Lung (tissue), 17 donors: ENCODE measurements at places on chromosomes 4 and X. TPM values are rescaled to one million over a fixed set of nuclear protein-coding genes. Genes with fewer than 3 reads are reported as not detected.

GRCh38 chr4:102862747-102863146, 6.0 kb upstream of the CISD2 start:
- H3K27ac ChIP-seq, result no peak overlapping the region
- no peaks in the 10 kb centered on the region for H3K27me3 ChIP-seq
- H3K36me3 ChIP-seq, result no peaks in the 10 kb centered on the region

DNA sequence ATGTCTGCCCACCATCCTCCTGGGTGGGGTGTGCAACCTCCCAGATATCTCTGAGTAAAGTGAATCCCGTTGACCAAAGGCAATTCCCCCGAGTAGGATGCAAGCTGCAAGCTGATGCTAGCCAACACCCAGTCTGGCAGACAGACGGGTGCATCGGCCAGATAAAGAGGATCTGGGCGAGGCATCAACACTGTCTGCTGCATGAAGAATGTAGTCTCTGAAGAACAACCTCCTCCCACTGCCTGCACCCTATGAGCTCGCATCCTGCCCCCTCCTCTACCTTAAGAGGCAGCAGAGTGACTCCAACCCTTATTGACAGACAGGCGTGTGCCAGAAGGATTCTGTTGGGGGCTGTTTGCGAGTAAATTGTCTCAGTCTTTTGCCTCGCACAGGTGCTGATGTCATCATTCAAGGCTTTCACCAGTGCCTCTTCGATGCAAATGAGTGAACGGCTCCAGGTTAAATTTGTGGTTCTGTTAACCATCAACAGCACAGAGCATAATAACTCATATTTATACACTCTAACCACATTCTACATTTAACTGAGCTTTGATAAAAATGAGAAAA, 546.9 kb downstream of the BCOR start:
- H3K4me3 ChIP-seq, result no peak overlapping the region
- DNase-seq, result no peak
- H3K27me3 ChIP-seq, result peaks cover 5% of the 10 kb centered on the region
- no peaks in the 10 kb centered on the region for H3K36me3 ChIP-seq
- no peaks in the 10 kb centered on the region for H3K4me1 ChIP-seq
- no peak overlapping the region for H3K27ac ChIP-seq

GRCh38 chrX:68746988-68747387, 81.8 kb upstream of the EFNB1 start:
- no peak overlapping the region for H3K4me3 ChIP-seq
- no peak for DNase-seq
- no peaks in the 10 kb centered on the region for H3K36me3 ChIP-seq
- H3K4me1 ChIP-seq, result no peaks in the 10 kb centered on the region
- no peak overlapping the region for H3K27ac ChIP-seq

DNA sequence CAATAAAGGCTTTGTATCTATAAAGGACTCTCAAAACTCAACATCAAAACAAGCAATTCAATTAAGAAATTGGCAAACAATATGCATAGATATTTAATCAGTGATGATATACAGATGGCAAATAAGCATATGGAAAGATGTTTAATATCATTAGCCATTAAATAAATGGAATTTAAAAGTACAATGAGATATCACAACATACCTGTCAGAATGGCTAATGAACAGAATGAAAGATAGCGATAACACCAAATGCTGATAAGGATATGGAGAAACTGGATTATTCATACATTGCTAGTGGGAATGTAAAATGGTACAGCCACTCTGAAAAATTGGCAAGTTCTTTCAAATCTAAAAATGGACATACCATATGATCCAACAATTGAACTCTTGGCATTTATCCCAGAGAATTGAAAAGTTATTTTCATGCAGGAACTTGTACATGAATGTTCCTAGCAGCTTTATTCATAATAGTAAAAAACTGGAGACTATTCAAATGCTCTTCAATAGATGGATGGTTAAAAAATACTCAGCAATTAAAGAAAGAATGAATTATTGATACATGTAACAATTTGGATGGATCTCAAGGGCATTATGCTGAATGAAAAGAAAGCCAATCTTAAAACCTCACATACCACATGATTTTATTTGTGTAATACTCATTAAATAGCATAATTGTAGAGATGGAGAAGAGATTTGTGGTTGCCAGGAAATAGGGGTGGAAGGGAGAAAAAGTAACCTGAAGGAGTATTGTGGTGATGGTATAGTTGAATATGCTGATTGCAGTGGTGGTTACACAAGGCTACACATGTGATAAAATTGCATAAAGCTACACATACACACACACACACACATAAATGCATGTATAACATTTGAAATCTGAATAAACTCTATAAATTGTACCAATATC, 45.9 kb upstream of the ALG13 start:
- H3K27ac ChIP-seq, result no peak overlapping the region
- DNase-seq, result peak; percentile 9
- H3K36me3 ChIP-seq, result no peaks in the 10 kb centered on the region
- H3K4me1 ChIP-seq, result no peaks in the 10 kb centered on the region
- peaks cover 10% of the 10 kb centered on the region for H3K27me3 ChIP-seq

DNA sequence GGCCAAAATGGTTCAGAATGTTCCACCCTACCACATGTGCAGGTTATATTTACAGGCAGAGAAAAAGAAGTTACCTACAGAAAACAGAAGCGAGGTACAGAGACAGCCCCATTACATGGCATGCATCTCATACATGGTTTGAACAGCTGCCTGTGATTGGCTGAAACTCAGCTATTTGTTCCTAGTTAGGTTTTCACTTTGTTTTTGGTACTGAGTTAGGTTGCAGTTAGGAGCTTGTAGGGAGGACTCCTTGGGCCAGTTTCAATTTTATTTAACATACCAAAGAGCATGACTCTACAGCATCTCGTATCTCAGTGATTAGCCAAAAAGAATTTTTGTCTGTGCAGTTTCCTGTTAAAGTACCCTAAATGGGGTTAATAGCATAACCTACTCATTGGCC, 392.0 kb downstream of the MAPK10 start:
- DNase-seq, result no peak
- H3K4me1 ChIP-seq, result no peaks in the 10 kb centered on the region
- H3K27ac ChIP-seq, result no peak overlapping the region
- no peak overlapping the region for H3K4me3 ChIP-seq

DNA sequence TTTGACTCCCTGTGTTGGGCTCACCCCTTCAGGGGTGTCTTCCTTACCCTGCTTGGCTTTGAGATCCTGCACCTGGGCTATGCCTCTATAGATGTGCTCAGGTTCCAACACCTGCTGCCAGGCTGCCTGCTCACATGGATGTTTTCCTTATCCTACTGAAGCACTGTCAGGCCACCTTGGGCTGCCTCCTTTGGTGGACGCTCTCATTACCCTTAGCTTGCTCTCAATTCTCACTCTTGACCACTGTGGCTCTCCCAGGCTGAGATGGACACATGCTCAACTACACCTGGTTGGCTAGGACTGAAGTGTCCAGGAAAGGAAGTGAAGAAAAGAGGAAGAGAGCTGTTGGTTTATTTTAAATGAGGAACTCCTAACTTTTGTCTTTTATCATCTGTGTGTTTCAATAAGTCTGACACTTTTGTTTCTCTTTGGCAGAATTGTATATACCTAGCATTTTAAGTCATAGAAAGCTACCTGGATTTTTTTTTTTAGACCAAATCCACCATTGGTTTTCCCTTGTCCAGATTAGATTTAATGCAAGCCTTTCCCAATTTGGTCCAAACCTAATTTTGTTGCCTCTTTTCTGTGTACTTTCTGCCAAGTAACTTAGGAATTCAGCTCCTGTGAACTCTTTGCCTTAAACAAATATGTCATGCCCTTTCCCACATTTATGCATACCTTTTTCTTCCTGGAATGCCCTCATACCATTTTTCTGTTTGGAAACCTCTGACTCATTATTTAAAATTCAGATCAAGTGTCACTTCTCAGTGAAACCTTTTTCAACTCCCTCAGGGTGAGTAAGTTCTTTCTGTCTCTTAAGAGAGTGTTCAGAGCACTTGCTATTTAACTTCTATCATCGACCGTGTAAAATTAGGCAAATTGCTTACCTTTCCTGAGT, 175.8 kb downstream of the GC start:
- DNase-seq, result peak; percentile 24
- no peaks in the 10 kb centered on the region for H3K27me3 ChIP-seq
- no peak overlapping the region for H3K4me3 ChIP-seq

- H3K36me3 ChIP-seq, result no peaks in the 10 kb centered on the region
- H3K4me3 ChIP-seq, result no peak overlapping the region
- no peaks in the 10 kb centered on the region for H3K4me1 ChIP-seq
Observed at GRCh38 chr4:45693746-45694145, 430.1 kb downstream of the GABRG1 start.

DNA sequence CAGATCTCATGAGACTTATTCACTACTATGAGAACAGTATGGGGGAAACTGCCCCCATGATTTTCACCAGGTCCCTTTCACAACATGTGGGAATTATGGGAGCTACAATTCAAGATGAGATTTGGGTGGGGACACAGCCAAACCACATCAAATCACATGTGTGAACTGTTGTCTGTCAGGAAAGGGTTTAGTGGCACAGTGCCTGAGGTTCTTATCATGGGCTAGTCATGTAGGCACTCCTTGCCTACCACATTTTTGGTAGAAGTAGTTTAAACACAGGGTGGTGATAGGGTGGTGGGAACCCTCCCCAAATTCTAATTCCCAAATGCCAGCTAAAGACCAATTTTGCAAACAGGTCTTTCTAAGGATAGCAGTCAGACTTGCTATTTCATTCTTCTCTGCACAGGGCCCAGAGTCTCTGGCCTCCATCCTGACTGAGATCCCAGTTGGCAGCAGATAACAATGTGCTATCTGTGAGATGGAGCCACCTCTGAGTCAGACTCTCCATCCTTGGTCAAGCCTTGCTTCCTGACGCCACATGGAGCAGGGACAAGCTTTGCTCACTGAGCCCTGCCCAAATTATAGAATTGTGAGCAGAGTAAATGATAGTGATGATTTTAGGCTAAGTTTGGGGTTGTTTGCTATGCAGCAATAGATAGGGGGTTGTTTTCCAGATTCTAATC, 33.5 kb upstream of the SETD7 start:
- no peak overlapping the region for H3K27ac ChIP-seq
- no peaks in the 10 kb centered on the region for H3K36me3 ChIP-seq
- no peak for DNase-seq
- no peak overlapping the region for H3K4me3 ChIP-seq
- no peaks in the 10 kb centered on the region for H3K27me3 ChIP-seq

- no peaks in the 10 kb centered on the region for H3K36me3 ChIP-seq
- no peaks in the 10 kb centered on the region for H3K4me1 ChIP-seq
- no peak overlapping the region for H3K27ac ChIP-seq
- H3K27me3 ChIP-seq, result no peaks in the 10 kb centered on the region
- no peak overlapping the region for H3K4me3 ChIP-seq
- DNase-seq, result no peak
Observed at GRCh38 chr4:4838936-4839810, 20.3 kb upstream of the MSX1 start.

GRCh38 chr4:168857546-168858314, 152.3 kb downstream of the CBR4 start:
- no peaks in the 10 kb centered on the region for H3K27me3 ChIP-seq
- H3K4me3 ChIP-seq, result no peak overlapping the region
- no peak overlapping the region for H3K27ac ChIP-seq
- no peaks in the 10 kb centered on the region for H3K4me1 ChIP-seq
- H3K36me3 ChIP-seq, result peaks cover 1% of the 10 kb centered on the region

GRCh38 chrX:22433292-22434070, 160.8 kb downstream of the CBLL2 start:
- H3K4me3 ChIP-seq, result no peak overlapping the region
- no peaks in the 10 kb centered on the region for H3K36me3 ChIP-seq
- H3K27me3 ChIP-seq, result no peaks in the 10 kb centered on the region
- no peak overlapping the region for H3K27ac ChIP-seq

DNA sequence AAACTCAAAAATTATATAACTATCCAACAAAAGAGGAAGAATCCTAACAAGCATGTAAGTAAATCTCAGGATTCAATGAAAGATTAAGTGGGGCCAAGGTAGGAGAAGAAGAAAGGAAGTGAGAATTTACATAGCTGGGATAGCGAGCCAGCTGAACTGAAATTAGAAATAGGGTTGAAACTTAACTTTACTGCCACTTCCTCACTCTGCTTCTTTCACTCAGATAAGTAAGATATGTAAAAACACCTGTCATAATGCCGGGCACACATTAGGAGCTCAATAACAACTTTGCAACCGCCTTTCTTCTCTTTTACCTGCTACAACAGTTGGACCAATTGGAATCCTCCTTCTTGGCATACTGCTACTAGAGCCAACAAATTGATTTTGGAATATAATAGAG, 129.4 kb downstream of the CNKSR2 start:
- H3K36me3 ChIP-seq, result no peaks in the 10 kb centered on the region
- H3K27me3 ChIP-seq, result peaks cover 15% of the 10 kb centered on the region
- no peak overlapping the region for H3K4me3 ChIP-seq

- peaks cover 6% of the 10 kb centered on the region for H3K27me3 ChIP-seq
- no peak overlapping the region for H3K27ac ChIP-seq
- H3K36me3 ChIP-seq, result no peaks in the 10 kb centered on the region
- H3K4me1 ChIP-seq, result peaks cover 8% of the 10 kb centered on the region
- no peak for DNase-seq
- H3K4me3 ChIP-seq, result no peak overlapping the region
Observed at GRCh38 chrX:39805825-39806224, 291.9 kb downstream of the BCOR start.

DNA sequence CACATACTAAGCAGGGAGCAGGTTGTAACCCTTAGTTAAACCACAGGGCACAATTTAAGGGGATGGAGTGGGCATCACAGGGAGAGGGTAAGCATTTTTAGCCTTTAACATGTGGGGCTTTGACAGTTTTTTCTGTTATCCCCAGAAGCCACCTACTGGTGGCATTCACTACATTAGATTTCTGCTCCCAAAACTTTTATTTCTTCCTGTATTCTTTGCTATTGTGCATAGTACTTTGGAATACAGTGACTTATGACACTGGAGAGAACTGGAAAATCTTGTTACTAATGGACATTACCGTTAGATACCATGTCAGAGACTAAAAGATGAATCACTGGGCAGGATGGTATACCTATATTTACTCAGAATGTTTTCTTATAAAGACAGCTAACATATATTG, 7.3 kb downstream of the TRIM75 start:
- no peaks in the 10 kb centered on the region for H3K36me3 ChIP-seq
- no peaks in the 10 kb centered on the region for H3K4me1 ChIP-seq
- no peaks in the 10 kb centered on the region for H3K27me3 ChIP-seq
- H3K4me3 ChIP-seq, result no peak overlapping the region
- no peak overlapping the region for H3K27ac ChIP-seq
- DNase-seq, result no peak

DNA sequence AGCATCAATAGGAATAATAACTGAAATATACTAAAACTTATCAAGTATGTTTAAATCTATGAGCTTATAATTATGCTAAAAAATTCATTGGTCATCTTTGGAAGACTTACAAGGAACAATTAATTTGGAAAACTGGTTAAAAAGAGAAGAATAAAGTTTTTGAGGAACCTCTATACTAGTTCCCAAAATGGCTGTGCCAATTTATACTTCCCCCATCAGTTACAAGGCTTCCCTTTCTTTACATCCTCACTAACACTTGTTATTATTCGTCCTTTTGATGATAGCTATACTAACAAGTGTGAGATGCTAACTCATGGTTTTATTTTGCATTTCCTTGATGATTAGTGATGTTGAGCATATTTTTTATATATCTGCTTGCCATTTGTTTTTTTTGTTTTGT, 17.1 kb downstream of the OGT start:
- no peak overlapping the region for H3K4me3 ChIP-seq
- no peak for DNase-seq
- no peak overlapping the region for H3K27ac ChIP-seq

The PNMA6F gene
- polyA plus RNA-seq, result not detected

The SLC25A53 gene
- 4.8 TPM for polyA plus RNA-seq

The POLN gene
- polyA plus RNA-seq, result 0.68 TPM

The TIGD4 gene
- polyA plus RNA-seq, result 0.33 TPM
